Heart left ventricle (tissue), 16 donors: ENCODE measurements at places on chromosomes 16 and 17. TPM values are rescaled to one million over a fixed set of nuclear protein-coding genes. Genes with fewer than 3 reads are reported as not detected.

GRCh38 chr17:17181666-17182597, 24.2 kb downstream of the PLD6 start:
- H3K27me3 ChIP-seq: no peaks in the 10 kb centered on the region
- H3K36me3 ChIP-seq: peaks cover 19% of the 10 kb centered on the region
- no peak for DNase-seq
- H3K4me3 ChIP-seq: no peak overlapping the region
- peaks cover 68% of the 10 kb centered on the region for H3K4me1 ChIP-seq
- no peak overlapping the region for H3K27ac ChIP-seq

DNA sequence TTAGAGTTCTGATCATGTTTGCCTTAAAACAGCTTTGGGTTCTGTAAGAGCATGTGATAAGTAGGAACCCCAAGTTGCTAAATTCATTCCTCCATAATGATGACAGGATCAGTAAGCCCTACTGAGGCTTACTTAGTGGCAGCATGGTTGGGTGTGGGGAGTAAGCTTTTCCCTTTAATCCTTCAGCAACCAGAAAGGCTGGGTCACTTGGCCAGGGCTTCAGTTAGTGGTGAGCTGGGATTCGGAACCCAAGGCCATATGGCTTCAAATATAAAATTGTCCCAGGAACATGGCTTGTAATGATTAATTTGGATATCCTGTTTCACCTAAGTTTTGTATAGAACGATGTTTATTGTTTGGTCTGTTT, 850 bp downstream of the GINS3 start:
- peaks cover 7% of the 10 kb centered on the region for H3K4me1 ChIP-seq
- H3K27ac ChIP-seq: peak overlapping the region; percentile 77
- H3K4me3 ChIP-seq: peak overlapping the region; percentile 96
- H3K36me3 ChIP-seq: no peaks in the 10 kb centered on the region

GRCh38 chr17:39082482-39082881, 69.0 kb downstream of the PLXDC1 start:
- H3K4me3 ChIP-seq: no peak overlapping the region
- no peak for DNase-seq
- peak overlapping the region; percentile 64 for H3K27ac ChIP-seq
- no peaks in the 10 kb centered on the region for H3K36me3 ChIP-seq

DNA sequence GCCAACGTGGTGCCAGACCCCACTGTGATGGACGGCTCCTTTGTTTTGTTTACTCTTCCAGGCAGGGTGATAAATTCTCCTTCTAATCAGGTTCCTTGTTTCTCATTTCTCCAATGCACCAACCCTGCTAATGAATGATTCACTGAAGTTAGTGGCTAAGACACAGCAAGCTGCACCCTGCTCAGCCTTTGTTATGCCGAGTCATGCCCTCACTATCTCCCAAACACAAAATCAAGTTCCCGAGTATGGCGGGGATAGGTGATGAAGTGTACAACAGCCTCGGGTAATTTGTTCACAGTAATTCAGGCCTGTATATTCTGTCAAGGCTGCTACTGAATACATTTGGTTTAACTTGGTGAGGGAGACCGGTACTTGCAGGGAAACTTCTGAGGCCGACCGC, 83.8 kb upstream of the HS3ST4 start:
- no peak overlapping the region for H3K4me3 ChIP-seq
- H3K4me1 ChIP-seq: no peaks in the 10 kb centered on the region
- H3K36me3 ChIP-seq: no peaks in the 10 kb centered on the region
- no peaks in the 10 kb centered on the region for H3K27me3 ChIP-seq
- no peak for DNase-seq

- H3K4me1 ChIP-seq: no peaks in the 10 kb centered on the region
- no peak overlapping the region for H3K27ac ChIP-seq
- H3K36me3 ChIP-seq: peaks cover 3% of the 10 kb centered on the region
- DNase-seq: no peak
- H3K27me3 ChIP-seq: no peaks in the 10 kb centered on the region
These were observed 143.8 kb downstream of the CPPED1 start for GRCh38 chr16:12659871-12660270.

- H3K27me3 ChIP-seq: no peaks in the 10 kb centered on the region
- H3K36me3 ChIP-seq: no peaks in the 10 kb centered on the region
- H3K4me3 ChIP-seq: no peak overlapping the region
These were observed 133.3 kb downstream of the CA10 start for GRCh38 chr17:52025236-52025635.

DNA sequence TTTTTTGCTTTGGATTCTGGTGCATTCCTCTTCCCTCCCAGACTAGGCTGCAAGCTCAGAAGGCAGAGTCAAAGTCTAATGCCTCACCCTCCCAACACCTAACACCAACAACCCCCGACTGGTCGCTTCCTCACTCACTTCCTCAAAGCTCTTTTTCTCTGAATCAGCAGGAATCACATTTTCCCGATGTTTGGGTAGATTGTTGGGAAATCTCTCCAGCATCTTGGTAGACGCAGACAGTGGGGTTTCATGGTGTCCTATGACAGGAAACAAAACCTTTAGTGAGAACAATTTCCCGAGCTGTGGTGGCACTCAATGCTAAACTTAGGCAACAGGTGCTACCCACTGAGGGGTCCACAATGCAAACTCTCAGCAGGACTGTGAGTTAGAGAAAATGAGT, 39.9 kb upstream of the ICAM2 start:
- H3K36me3 ChIP-seq: peaks cover 76% of the 10 kb centered on the region
- no peak overlapping the region for H3K27ac ChIP-seq
- H3K4me3 ChIP-seq: no peak overlapping the region
- H3K27me3 ChIP-seq: no peaks in the 10 kb centered on the region

DNA sequence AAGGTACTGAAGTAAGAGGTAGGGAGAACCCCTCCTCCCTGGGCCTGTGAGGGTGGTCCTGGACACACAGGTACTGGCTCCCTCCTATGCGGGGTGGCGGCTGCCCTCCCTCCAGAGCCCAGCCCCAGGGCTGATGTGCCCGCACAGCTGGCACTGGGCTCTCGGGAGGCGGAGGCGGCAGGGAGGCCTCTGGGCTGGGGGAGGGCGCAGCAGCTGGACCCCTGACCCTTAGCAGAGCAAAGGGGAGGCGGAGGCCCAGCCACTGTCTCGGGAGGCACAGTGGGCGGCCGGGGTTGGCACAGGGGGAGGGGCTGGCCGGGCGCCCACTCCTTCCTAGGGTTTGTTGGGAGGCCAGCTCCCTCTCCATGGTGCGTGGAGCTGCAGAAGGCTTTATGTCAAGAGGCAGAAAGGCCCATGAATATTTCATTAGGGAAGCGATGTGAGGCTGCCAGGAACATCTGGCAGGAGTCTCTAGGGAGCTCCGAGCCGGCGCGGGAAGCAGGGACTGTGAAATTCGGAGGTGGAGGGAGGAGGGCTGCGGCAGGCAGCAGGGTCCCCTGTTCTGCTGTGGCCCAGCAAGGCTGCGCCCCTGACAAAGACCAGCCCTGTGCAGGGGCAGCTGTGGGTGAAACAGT, 44.1 kb upstream of the ACSF3 start:
- peak; percentile 52 for DNase-seq
- H3K4me3 ChIP-seq: no peak overlapping the region
- H3K4me1 ChIP-seq: no peaks in the 10 kb centered on the region
- no peak overlapping the region for H3K27ac ChIP-seq

GRCh38 chr17:74305865-74306654, 20.0 kb upstream of the KIF19 start:
- no peaks in the 10 kb centered on the region for H3K4me1 ChIP-seq
- H3K27me3 ChIP-seq: no peaks in the 10 kb centered on the region
- no peaks in the 10 kb centered on the region for H3K36me3 ChIP-seq

DNA sequence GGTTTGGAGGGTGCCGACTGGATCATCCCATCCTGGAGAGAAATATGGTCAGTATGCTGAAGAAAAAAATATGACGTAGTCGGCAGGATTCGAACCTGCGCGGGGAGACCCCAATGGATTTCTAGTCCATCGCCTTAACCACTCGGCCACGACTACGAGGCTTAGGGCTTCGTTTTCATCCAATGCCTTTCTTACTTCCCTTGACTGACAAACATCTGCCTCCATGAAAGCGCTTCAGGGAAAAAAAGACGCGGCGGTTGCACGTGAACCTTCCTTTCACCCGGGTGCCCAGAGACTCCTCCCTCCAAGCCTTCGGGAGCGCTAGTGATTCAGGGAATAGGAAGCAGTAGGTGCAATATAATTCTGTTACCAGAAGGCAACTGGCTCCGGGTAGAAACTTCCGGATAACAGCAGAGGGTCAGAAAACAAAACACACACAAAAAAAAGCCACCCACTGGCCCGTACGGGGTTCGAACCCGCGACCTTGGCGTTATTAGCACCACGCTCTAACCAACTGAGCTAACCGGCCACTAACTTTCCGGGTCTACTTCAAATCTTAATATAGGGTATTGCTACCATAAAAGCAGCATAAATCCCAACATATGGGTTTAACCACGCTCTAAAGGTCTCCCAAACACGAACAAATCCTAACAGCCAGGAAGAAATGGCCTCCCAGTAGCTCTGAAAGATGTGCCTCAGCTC, 16.3 kb upstream of the AURKB start:
- H3K27me3 ChIP-seq: no peaks in the 10 kb centered on the region
- peak overlapping the region; percentile 44 for H3K4me3 ChIP-seq
- DNase-seq: peak; percentile 75
- H3K4me1 ChIP-seq: peaks cover 28% of the 10 kb centered on the region
- peak overlapping the region; percentile 79 for H3K27ac ChIP-seq

DNA sequence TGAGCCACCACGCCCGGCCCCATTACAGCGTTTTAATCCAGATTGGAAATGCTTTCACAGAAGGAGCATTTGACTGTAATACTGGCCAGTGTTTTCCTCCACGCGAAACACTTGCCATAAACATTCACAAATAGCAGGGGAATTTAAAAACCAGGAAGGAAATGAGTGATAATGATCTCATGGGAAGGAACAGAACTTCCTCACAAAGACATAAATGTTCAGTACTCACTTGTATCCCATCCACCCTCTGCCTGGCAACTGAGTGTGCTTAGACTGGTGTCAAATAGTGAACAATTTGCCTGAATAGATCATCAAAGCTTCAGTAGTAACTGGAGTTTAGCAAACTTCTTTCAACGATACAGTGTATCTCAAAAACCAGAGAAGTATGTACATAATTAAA, 54.1 kb downstream of the PSMD12 start:
- no peaks in the 10 kb centered on the region for H3K27me3 ChIP-seq
- H3K27ac ChIP-seq: peak overlapping the region; percentile 63
- no peaks in the 10 kb centered on the region for H3K36me3 ChIP-seq
- no peak for DNase-seq
- H3K4me3 ChIP-seq: no peak overlapping the region

DNA sequence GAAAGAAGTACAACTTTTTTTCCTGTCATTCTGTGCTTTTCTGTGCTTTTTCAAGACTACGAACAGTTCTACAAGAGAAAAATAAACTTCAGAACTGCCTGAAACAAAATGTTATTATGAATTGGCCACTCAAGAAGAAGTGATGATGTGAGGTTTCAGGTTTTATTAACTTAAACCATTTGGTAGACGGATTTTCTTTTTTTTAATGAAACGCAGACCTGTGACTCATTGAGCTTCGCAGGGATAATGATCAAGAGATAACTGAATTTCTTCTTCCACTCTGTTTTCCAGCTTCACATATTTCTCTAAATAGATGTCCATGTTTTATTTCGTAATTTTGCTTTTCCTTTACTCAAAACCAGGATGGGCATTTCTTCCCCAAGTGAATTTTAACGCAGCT, 32.7 kb downstream of the AIPL1 start:
- no peaks in the 10 kb centered on the region for H3K27me3 ChIP-seq
- no peaks in the 10 kb centered on the region for H3K36me3 ChIP-seq
- H3K4me3 ChIP-seq: no peak overlapping the region
- no peaks in the 10 kb centered on the region for H3K4me1 ChIP-seq
- H3K27ac ChIP-seq: no peak overlapping the region

DNA sequence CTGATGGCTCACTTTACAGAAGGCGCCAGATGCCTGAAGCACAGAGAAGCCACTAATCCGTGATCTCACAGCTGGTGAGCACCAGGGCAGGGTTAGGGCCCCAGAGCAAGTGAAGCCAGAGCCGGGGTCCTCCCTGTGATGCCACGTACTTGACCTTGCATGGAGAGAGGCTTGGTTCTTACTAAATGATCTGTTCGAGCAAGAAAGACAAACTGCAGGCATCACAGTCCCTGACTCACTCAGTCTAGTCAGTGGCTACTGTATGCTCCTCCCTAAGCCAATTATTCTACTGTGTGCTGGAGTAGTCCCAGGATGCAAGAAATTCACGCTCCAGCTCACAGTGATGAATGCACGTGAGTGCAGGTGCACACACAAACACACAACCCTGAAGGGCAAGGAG, 55.4 kb downstream of the SDK2 start:
- peaks cover 5% of the 10 kb centered on the region for H3K4me1 ChIP-seq
- no peak for DNase-seq
- H3K36me3 ChIP-seq: no peaks in the 10 kb centered on the region
- H3K27ac ChIP-seq: no peak overlapping the region
- H3K27me3 ChIP-seq: no peaks in the 10 kb centered on the region

DNA sequence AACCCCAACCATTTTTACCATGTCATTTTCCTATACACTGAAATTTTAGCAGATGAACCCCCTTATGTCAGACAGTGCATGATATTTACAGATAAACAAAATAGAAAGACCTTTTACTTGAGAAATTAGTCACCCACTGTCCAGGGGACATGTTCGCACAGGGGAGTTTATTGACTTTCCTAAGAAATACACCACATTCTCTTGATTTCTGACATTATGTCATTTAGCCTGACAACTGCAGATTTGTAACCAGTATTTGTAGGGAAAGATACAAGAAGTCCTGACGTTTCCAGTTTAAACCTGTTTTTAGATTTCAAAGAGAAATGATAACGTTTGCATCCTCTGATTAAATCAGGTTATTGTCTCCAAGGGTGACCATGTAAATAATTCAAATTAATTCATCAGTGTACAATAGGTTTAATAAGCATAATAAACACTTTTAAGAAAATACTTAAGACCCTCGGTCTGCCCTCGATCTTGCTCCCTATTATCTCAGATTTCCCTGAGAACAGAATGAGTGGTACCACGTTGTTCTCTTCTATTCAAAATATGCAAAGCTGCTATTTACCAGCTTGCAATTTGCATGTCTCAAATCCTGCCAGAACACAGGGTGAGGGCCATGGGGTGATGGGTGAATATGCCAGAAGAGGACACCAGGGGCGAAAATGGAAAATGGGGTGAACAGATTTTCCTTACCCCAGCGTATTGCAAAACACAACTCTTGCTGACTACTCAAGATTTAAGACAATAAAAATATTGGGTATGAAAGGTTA, 2.1 kb upstream of the LYRM9 start:
- H3K36me3 ChIP-seq: no peaks in the 10 kb centered on the region
- H3K4me3 ChIP-seq: no peak overlapping the region
- no peak for DNase-seq
- no peaks in the 10 kb centered on the region for H3K27me3 ChIP-seq

DNA sequence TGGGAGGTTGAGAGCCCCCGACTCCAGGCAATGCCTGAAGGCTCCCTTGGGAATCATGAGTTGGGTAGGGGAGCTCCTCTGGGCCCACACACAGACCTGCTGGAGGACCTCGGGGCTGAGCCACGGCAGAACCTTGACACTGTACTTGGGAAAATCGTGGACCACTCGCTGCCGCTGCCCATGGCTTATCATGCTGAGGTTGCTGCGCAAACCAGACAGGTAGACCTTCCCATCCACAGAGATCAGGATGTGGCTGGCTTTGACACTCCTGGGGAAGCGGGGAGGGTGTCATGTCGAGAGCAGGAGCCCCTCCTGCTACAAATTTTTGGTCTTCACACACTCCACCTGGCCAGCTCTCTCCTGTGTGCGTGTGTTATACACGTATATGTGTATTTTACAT, 7.2 kb upstream of the LIMD2 start:
- no peak for DNase-seq
- peaks cover 93% of the 10 kb centered on the region for H3K36me3 ChIP-seq
- no peak overlapping the region for H3K27ac ChIP-seq
- no peak overlapping the region for H3K4me3 ChIP-seq
- H3K27me3 ChIP-seq: no peaks in the 10 kb centered on the region
- peaks cover 3% of the 10 kb centered on the region for H3K4me1 ChIP-seq

The TSPAN10 gene
- total RNA-seq: 0.21 TPM

The CACNG1 gene
- total RNA-seq: not detected

The SLC5A11 gene
- total RNA-seq: not detected

The METTL22 gene
- total RNA-seq: 27.5 TPM

The OR2C1 gene
- not detected for total RNA-seq

The CX3CL1 gene
- total RNA-seq: 23.7 TPM
